Glutamatergic neuron (in vitro differentiated cells): ENCODE measurements at places on chromosomes 3 and 15. TPM values are rescaled to one million over a fixed set of nuclear protein-coding genes. Genes with fewer than 3 reads are reported as not detected.
A peak's percentile ranks its signal among the peaks of the same experiment; 100 is the strongest.

DNA sequence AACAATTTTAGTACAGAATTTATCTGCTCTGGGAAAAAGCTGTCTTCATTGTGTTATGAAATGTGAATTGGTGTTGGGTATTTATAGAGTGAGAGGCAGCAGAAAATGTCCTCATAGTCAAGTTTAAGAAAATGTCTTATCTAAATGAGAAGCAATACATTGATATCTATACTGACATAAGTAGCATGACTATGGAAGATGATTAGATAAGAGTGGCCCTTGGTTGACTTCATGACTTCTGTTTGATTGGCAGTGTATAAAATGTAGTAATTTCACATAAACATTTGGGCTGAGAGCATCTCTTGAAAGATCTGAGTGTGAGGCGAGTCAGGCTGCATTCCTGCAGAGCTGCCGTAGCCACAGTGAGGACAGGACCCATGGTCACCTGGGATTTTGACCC is 19.4 kb downstream of the MCTP2 start:
- H3K27me3 ChIP-seq = no peaks in the 10 kb centered on the region
- DNase-seq = no peak
- no peaks in the 10 kb centered on the region for H3K4me1 ChIP-seq
- H3K27ac ChIP-seq = no peak overlapping the region

- no peaks in the 10 kb centered on the region for H3K4me1 ChIP-seq
- H3K27me3 ChIP-seq = no peaks in the 10 kb centered on the region
- H3K27ac ChIP-seq = no peak overlapping the region
Observed at GRCh38 chr3:122112754-122113153, 57.6 kb downstream of the CD86 start.

- no peak for DNase-seq
- H3K4me3 ChIP-seq = peak overlapping the region; percentile 5
- peaks cover 4% of the 10 kb centered on the region for H3K4me1 ChIP-seq
Observed at GRCh38 chr15:25678500-25678855, 184.6 kb downstream of the ATP10A start.

ARHGEF26 gene
- 4.4 TPM for total RNA-seq

TRIM42 gene
- total RNA-seq = not detected

EIF4E3 gene
- 21.9 TPM for total RNA-seq
